Purkinje cell (primary cell): ENCODE measurements at places on chromosomes 3 and 15. TPM values are rescaled to one million over a fixed set of nuclear protein-coding genes. Genes with fewer than 3 reads are reported as not detected.

PDHB gene
- polyA plus RNA-seq: 253 and 346 TPM in 2 replicates

PXYLP1 gene
- 37.4 and 43.3 TPM in 2 replicates for polyA plus RNA-seq

CILP gene
- not detected in 2 replicates for polyA plus RNA-seq

SCG3 gene
- 252 and 324 TPM in 2 replicates for polyA plus RNA-seq

CYP8B1 gene
- polyA plus RNA-seq: not detected in 2 replicates

IQCH gene
- polyA plus RNA-seq: 1.8 and 5.2 TPM in 2 replicates

IQCB1 gene
- 17.8 and 19.2 TPM in 2 replicates for polyA plus RNA-seq

KLF15 gene
- 0.94 and 1.7 TPM in 2 replicates for polyA plus RNA-seq

DGKG gene
- 66.0 and 73.5 TPM in 2 replicates for polyA plus RNA-seq

KLF13 gene
- polyA plus RNA-seq: 27.0 and 30.1 TPM in 2 replicates

RBPMS2 gene
- polyA plus RNA-seq: 0.19 and 0.59 TPM in 2 replicates

TLR9 gene
- not detected in 2 replicates for polyA plus RNA-seq

FBXW12 gene
- polyA plus RNA-seq: 0.17 TPM in 1 of 2 replicates, not detected in the other

PP2D1 gene
- not detected in 2 replicates for polyA plus RNA-seq

CCK gene
- 294 TPM in 1 of 2 replicates, not detected in the other for polyA plus RNA-seq

CFAP100 gene
- polyA plus RNA-seq: not detected in 2 replicates

TUSC7 gene
- 5.7 TPM in 1 of 2 replicates, not detected in the other for polyA plus RNA-seq

NRROS gene
- not detected in 2 replicates for polyA plus RNA-seq

C3orf70 gene
- polyA plus RNA-seq: 4.6 and 5.6 TPM in 2 replicates

CEP19 gene
- 5.1 and 11.5 TPM in 2 replicates for polyA plus RNA-seq

WNT7A gene
- polyA plus RNA-seq: 0.69 TPM in 1 of 2 replicates, not detected in the other

XCR1 gene
- polyA plus RNA-seq: not detected in 2 replicates

RFX7 gene
- 3.8 and 5.0 TPM in 2 replicates for polyA plus RNA-seq

DPP8 gene
- polyA plus RNA-seq: 114 and 122 TPM in 2 replicates

SIDT1 gene
- polyA plus RNA-seq: 3.6 and 4.6 TPM in 2 replicates

MME gene
- polyA plus RNA-seq: 2.0 TPM in 1 of 2 replicates, not detected in the other

GP9 gene
- not detected in 2 replicates for polyA plus RNA-seq

STOML1 gene
- 4.2 and 8.7 TPM in 2 replicates for polyA plus RNA-seq
